ENCODE measurements at places on chromosomes 16 and 17.

GRCh38 chr17:38403491-38403890, 24.8 kb upstream of the ARHGAP23 start:
- DNase-seq = no peak

DNA sequence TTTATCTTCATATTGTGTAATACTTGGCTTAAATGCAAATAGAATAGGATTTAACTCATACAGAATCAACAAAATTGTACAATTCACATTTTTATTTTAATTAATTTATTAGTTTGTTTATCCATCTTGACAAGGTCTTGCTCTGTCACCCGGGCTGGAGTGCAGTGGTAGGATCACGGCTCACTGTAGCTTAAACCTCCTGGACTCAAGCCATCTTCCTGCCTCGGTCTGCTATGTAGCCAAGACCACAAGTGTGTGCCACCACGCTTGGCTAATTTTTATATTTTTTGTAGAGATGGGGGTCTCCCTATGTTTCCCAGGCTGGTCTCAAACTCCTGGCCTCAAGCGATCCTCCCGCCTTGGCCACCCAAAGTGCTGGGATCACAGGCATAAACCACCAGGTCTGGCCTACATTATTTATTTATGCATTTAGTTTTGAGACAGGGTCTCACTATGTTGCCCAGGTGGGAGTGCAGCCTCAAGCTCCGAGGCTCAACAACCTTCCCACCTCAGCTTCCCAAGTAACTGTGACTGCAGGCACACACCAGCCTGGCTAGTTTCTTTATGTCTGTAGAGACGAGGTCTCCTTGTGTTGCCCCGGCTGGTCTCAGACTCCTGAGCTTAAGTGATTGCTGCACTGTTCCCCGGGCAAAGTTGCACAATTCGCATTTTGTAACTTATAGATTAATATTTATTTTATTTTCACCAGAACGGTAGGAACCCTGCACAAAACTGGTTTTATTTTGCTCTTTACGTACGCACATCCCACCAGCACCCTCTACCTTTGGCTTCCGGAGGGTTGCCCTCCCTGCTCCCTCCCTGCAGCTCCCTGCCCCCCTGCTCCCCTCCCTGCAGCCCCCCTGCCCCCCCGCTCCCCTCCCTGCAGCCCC, 4.9 kb downstream of the DPEP1 start:
- no peak for DNase-seq

- no peak for DNase-seq
Observed at GRCh38 chr16:83302853-83303252, 504.9 kb upstream of the HSBP1 start.

- DNase-seq = no peak
Observed at GRCh38 chr16:53773881-53774280, 69.9 kb downstream of the FTO start.

- no peak for DNase-seq
Observed at GRCh38 chr16:88461331-88462269, 8.5 kb downstream of the ZFPM1 start.

DNA sequence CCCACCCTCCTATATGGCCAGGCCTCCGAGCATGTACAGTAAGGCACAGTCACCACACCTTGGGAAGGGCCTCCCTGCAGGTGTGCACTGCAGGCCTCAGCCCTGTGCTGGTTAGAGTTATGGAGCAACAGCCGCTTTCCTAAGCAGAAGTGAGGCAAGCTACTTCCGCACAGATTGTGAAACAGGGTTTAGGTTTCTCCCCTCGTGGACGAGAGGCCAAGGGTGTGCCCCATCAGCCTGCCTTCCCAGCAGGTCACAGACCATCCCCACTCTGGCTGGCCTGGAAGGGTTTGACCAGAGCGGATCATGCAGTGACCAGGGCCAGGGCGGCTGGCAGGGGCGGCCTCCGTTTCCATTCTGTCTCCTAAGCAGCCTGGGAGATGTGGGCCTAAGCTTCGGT, 4.7 kb downstream of the MSRB1 start:
- DNase-seq = no peak

GRCh38 chr17:60249290-60249826, 99.6 kb downstream of the CA4 start:
- no peak for DNase-seq

GRCh38 chr16:30183233-30184095, at the start of gene CORO1A:
Gene CORO1A, plus strand, starts transcription at chr16:30183602. Its CDS starts 1,608 bp downstream, at chr16:30185210.
- peak; percentile 22 for DNase-seq

- no peak for DNase-seq
Observed at GRCh38 chr17:79163071-79163470, 88.4 kb downstream of the ENGASE start.

Measured in NCI-H2029 treated with DMSO at 0.1 percent for 48 hours (cell line).